H54 (cell line): ENCODE measurements at places on chromosomes 12 and 14.

GRCh38 chr14:103353362-103353761 is 19.3 kb downstream of the EIF5 start:
- DNase-seq: no peak

DNA sequence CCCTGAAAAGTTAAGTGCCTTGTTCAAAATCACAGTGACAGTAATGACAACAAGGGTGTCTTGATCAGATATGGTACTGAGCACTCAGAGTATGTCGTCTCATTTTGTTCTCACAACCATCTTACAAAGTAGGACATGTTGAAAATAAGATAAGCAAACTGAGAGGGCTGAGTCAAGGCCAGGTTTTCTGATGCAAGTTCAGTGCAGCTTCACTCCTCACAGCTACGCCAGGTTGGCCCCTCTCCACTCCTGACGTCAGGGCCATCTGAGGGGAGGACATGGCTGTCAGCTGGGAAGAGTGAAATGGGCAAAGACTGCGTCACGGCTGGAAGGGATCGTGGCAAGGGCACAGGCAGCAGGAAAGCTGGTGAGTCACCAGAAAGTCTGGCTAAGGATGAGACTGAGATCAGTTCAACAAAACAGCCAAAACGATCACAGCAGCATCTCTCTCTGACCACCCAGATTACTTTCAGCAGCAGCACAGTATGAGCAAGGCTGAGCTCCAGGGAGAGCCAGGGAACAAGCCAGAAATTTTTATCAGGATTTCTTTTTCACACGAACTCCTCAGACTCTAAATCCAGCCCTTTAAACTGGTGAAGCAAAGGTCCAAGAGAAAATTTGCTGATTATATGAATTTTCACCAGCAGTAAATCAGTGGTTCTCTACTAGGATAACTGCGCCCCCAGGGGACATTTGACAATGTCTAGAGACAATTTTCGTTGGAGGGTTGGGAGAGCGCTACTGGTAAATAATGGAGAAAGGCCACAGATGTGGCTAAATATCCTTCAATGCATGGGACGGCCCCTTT is 297.9 kb upstream of the AMIGO2 start:
- peak; percentile 63 for DNase-seq

DNA sequence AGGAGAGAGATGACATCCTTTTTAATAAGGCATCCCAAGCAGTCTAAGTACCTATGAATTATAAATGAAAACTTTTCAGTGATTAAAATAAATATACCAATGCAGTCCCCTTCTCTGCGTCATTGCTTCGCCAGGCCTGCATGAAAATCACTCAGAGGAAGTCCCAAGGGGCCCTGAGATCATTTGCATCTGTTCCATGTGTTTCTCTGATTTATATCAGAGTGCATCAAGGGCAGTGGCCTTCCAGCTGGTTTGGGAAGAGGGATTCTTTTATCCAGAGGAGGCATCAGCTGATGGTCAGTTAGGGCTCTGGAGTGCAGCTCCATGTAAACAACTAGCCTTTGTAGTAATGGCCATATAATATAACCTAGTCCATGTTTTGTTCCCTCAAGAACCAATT is 210.1 kb downstream of the RGS6 start:
- no peak for DNase-seq

DNA sequence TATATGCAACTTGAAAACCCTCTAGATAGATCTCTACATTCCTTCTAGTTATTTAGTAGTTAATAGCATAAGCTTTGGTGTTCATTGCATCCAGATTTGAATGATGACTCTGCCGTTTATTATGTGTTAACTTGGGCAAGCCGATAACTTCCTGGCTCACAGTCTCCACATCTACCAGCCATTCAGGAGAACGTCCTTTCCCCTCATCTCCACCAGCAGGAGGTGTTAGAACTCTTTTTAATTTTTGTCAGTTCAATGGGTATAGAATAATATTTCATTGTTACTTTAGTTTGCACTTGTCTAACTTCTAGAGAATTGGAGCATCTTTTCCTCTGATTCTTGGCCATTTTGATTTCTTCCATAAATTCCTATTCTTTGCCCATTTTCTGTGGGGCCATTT is 30.0 kb upstream of the WSCD2 start:
- no peak for DNase-seq

DNA sequence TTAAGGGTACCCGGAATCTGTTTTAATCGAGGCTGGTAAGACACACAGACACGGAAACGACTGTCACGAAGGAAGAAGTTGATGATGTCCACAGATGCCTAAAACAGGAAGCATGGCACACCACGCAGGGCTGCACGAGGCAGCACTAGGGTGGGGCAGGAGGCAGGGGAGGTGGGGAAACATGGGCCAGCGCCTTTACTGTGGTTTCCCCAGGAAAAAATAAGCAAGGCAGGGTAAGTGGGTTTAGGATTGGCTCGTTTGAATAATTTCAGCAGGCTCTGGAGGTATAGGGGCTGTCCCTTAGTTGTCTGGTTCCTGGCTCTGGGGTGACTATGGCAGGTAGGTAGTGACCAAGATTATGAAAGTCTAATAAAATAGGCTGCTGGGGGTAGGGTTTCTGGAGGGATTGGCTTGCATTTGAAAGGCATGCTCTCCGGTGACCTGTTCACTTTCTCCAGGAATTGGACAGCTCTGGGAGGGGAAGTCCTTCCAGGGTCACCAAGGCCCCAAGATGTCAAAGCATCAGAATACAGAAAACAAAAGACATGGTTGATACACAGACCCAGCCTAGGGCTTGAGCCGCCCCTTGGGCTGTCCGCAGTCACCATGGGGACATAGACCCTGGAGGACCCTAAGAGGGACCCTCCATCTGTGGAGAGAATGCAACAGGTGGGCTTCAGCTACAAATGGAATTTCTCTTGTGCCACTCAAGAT is 35.3 kb downstream of the MAP1LC3B2 start:
- DNase-seq: no peak

- no peak for DNase-seq
These were observed 577 bp downstream of the DTX3 start for GRCh38 chr12:57604992-57605810.

- no peak for DNase-seq
These were observed 907.2 kb downstream of the VRK1 start for GRCh38 chr14:97704316-97704885.

DNA sequence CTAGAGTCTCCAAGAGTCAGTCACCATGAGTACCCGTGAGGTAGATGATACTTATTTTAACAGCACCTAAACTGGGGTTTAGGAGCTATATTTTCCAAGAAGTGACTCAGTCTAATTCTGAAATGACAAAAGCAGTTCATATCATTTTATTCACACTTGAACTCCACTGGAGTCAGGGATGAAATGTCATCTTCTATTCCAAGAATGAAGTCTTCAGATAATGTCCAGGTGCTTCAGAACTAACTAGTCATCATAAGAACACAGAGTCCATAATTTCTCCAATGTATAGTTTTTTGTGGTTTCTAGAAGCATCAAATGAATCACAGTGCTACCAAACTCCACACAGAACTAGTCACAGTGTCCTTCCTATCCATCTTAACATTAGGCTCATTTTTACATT is 13.3 kb downstream of the DNM1L start:
- no peak for DNase-seq

DNA sequence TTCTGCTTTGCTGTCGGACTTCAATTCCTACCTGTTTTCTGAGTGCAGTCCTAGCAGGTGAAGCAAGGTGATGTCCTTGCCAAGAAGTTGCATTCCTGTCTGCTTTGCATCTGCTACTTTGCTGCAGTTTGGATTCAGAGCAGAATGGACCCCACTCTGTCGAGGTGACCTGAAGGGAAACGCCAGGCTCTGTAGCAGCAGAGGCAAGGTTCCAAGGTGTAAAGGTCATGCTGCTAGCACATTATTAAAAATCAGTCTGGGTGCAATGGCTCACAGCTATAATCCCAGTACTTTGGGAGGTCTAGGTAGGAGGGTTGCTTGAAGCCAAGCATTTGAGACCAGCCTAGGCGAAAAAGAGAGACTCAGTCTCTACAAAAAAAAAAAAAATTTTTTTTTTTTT is 17.3 kb upstream of the ALDH2 start:
- no peak for DNase-seq

GRCh38 chr14:54647378-54647777 is 80.5 kb downstream of the SAMD4A start:
- DNase-seq: no peak

- DNase-seq: peak; percentile 18
These were observed 694 bp downstream of the AKAP5 start for GRCh38 chr14:64465831-64466554.

DNA sequence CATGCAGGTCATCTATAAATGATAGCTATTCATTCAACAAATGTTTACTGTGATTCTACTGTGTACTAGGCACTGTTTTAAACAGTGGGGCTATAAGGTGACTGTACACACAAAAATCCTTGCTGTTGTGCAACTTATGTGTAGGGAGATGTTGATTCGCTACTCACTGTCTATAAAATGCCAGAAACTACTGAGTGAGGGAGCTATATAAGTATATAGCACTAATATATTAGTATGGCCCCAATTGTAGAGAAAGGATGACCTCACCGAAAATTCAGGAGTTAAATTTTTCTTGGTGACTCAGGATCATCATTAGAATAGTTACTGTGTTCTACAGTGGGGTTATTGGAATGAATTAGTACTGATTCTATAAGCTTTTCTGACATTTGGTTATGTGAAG is 117.4 kb downstream of the TGFB3 start:
- DNase-seq: no peak

DNA sequence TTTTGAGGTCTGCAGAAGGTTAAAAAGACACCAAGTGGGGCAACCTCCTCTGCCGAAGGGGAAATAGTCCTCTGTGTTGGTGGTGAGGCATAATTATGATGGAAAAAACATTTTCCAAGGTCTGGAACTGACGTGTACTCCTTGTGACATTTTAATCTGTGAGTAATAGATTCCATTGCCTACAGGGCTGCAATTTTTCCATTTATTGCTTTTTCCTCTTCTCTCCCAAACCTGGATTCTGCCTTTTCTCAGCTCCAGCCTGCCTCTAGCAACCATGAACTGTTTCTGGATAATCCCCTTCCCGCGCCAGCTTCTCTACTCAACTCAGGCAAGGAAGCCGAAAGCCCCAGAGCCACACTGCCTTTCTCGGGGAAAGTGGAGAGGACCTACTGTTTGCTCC is 230.1 kb upstream of the PLXNC1 start:
- DNase-seq: no peak

- DNase-seq: no peak
These were observed 51.6 kb downstream of the RPS6KA5 start for GRCh38 chr14:91008759-91009409.

GRCh38 chr14:87179936-87180335 is 813.0 kb downstream of the GALC start:
- no peak for DNase-seq

- DNase-seq: no peak
These were observed 20.3 kb downstream of the RTL1 start for GRCh38 chr14:100882991-100883788.

GRCh38 chr12:124075841-124076240 is 102.8 kb downstream of the ZNF664 start:
- no peak for DNase-seq

GRCh38 chr12:52441320-52441911 is 7.2 kb upstream of the KRT75 start:
- DNase-seq: no peak

- DNase-seq: peak; percentile 54
These were observed 5.1 kb downstream of the C12orf56 start for GRCh38 chr12:64385468-64385867.

GRCh38 chr14:95156161-95157047 is 925 bp downstream of the DICER1 start:
- DNase-seq: peak; percentile 25

- DNase-seq: no peak
These were observed 111.8 kb downstream of the CAPZA3 start for GRCh38 chr12:18849761-18850160.

DNA sequence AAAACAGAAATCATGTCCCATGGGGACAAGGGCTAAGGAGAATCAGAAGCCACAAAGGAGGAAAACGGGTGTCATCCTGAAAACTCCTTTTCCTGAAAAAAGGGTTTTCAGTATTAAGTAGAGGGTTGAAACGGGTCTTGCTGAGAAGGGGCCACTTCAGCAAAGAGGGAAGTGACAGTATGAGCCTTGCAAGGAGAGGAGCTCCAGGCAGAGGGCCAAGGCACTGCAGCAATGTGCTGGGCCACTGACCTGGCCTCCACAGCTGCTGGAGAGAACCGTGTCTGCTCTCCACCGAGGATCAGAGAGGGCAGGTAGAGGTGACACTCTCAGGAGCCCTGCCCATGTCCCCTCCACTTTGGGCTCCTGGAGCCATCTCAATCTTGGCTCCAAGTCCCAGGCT is 103.3 kb downstream of the NCOR2 start:
- no peak for DNase-seq

DNA sequence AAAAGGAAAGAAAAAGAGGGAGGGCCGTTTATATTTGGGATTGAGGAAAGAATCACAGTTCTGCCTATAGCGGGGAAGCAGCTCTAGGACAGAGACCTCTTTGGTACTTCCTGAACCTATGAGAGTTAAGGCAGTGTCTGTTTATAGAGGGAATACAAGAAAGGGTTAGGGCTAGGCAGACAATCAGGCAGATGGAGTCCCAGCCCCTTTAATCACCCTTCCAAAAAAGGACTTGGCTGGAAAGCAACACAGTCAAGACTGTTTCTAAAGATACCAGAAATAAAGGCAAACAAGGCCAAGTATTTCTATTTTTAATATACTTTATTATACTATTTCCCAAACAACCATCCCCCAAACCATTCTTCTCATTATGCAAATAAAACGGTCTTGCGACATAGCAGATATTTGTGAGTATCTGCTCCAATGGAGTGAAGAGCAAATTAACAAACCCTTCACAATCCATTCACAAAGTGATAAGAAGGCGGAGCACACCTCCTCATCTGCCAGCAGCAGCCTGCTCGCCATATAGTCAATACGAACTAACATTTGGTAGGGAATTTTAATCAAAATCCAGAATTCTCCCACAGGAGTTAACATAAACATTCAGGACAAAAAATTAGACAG is 697 bp upstream of the GRIP1 start:
- DNase-seq: no peak

GRCh38 chr14:73491256-73492042 is 716 bp downstream of the RIOX1 start:
- peak; percentile 50 for DNase-seq

DNA sequence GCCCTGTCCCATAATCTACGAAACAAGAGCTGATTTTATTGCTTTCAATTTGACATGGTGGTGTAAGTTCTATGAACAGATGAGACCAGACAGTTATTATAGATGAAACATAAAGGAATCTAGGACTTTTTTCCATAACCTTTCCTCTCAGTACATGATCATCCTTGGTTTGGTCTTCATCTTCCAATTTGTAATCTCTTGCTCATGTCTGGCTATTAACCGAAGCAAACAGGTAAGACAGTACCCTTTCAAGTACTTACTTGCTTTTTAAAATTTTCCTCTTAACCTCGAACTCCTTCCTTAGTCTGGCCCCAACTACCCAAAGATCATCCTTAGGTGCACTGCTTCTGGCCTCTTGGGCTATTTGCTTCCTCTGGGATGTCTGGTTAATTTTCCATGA is 1.2 kb downstream of the TSPAN31 start:
- DNase-seq: no peak

GRCh38 chr14:69630360-69630759 is 19.0 kb downstream of the SUSD6 start:
- DNase-seq: no peak

DNA sequence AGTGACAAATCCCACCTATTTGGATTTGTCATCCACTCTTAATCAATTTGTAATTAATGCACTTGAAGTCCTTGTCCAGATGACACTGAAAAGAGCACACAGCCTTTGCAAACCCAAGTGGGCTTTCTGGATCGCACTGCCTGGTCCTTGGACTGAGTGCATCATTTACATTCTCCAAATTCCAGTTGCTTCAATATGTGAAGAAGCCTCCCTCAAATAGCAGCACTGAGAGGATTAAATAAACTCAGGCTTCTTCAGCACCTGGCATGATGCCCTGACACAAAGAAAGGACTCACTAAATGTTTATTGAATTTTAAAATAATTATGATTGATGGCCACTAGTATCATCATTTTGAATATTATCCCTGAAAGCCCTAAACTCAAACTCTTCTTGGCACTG is 496.5 kb downstream of the VRK1 start:
- no peak for DNase-seq
